ENCODE measurements at places on chromosomes 5 and 9.

GRCh38 chr9:38212016-38212415, 143.0 kb upstream of the SHB start:
- no peak for DNase-seq

DNA sequence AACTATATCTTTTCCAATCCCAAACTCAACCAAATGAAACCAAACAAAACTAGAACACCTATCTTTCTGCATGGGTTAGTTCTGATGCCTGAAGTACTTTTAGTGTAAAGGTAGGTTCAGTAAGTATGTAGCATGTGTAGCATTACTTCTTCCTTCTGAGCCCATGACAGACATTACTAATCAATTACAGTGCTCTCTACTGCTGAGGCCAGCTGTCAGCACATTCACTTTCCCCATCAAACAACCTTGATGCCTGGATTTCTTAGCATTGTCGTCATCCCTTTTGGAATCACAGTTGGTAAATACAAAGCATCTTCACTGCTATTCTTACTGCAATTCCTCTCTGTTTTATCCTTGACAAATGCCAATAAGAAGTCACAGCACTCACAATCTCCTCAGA, 103.2 kb downstream of the PTTG1 start:
- no peak for DNase-seq

DNA sequence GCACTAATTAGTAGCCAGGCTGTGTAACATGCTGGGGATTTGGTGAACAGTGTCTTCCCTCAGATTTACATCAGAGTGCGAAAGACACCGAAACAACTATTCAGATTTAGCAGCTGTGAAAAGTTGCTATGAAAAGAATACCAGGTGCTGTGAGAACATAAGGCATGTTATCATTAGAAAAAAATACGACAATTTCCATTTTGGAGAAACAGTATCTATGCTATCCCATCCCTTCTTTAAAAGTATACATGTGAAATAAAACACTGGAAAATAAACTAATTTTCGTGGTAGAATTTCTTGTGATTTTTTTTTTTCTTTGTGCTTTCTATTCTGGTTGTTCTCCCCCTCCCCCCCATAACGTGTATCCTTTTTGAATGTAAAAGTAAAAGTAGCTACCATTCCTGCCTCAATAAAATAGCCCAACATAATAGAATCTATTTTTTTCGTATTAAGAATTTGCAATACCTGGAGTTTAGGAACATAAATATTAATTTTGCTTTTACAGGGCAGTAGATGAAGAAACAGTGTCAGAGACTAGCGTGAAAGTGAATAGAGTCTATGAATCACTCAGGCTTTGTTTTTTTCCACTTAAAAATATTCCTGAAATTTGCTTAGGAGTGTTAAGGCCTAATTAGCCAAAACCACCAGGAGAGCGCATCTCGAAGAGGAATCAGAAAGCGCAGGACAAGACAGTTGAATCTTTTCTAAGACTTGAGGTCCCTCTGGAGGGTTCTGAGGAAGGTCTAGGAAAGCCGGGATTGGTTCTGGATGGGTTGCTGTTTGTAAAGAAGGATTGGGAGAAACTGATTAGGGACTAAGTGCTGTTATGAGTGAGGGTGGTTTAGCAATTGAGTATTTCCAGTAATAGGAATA, 813 bp upstream of the SLU7 start:
- no peak for DNase-seq

DNA sequence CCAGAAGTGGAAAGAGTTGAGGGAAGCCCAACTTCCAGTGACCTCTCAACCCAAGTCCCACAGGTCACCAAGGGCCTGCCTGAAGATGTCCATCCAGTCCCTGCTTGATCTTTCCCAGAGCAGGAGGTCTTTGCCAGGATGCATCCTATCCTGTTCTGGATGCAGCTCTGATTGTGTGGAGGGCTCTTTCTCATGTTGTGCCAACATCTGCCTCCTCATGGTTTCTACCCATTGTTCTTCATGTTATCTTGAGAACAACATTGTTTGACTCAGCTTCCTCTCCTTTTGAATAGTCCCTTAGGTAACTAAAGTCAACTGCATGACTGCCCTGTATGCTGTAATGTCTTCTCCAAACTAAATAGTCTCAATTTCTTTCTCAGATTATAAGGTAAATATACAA, 169.3 kb downstream of the CCDC192 start:
- DNase-seq = no peak

DNA sequence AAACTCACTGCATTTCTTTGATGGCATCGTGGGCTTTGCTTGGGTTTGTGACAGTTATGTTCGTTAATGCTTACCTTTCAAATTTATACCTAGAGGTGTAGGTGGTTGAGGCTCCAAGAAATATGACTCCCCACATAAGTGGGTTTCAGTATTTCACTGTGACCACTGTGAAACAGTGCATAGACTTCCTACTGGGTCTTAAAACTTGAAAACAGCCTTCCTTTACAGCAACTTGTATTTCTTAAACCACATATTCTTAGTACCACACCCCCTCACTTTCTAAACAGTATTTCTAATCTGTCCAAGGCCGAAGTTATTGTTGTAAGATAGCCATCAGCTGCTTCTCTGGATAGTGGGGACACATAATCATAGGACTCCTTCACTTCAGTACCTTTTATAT, 48.3 kb downstream of the TMEFF1 start:
- DNase-seq = no peak

DNA sequence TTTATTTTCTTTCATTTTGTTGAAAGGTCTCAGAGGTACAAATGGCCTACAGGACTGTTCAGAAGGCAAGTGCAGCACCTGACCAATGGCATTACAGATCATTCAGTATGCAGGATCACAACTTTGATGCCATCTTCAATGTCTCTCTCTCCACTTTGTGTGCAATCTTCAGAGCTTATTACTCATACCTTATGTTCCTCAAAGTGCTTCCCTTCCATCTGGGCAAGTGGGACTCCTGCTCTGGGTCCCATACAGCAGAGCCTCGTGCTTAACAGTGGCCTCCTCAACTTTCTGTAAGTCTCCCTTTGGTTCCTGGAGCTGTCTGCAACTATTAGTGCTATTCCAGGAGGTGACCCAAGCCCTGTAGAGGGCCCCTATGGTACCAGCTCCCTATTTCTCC, 358.4 kb upstream of the RPS23 start:
- no peak for DNase-seq

GRCh38 chr5:79982136-79982535, 8.9 kb downstream of the MTX3 start:
- DNase-seq = no peak

DNA sequence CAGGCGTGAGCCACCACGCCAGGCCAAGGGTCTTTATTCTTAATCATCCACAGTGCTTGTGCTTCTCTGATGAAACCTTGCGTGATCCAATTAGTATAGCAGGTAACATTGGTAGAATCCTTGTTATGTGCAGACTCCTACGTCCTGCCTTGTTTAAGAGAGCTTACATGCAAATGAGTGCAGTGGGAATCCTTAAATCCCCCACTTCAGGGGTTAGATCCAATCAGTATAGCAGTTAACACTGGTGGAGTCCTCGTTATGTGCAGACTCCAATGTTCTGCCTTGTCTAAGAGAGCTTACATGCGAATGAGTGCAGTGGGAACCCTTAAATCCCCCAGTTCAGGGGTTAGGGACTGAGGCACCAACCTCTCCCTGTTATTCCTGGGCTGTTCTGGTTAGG, 193.4 kb downstream of the SEMA6A start:
- DNase-seq = no peak

Data from urinary bladder (tissue), 4 donors.